ENCODE measurements at places on chromosomes 3 and 15.

DNA sequence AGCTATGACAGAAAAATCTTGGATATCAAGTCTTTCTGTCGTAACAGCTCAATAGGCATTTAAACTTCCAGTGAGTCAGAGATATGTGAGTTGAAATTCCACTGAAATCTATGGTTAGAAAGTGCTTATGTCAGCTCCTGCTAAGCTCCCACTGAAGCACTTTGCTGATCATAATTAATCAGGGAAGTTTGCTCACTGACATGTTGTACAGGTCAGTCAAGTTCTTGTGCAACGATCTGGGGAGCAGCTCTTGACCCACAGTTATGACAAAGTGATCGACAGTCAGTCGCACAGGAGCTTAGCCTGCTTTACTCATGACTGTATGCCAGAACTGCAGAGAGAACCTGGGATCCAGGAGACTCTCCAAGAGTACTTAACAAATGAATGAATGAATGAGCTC lies 453.5 kb downstream of the SOX2 start:
- no peak for DNase-seq

GRCh38 chr3:131353986-131354385 lies 27.6 kb upstream of the NUDT16 start:
- DNase-seq: no peak

DNA sequence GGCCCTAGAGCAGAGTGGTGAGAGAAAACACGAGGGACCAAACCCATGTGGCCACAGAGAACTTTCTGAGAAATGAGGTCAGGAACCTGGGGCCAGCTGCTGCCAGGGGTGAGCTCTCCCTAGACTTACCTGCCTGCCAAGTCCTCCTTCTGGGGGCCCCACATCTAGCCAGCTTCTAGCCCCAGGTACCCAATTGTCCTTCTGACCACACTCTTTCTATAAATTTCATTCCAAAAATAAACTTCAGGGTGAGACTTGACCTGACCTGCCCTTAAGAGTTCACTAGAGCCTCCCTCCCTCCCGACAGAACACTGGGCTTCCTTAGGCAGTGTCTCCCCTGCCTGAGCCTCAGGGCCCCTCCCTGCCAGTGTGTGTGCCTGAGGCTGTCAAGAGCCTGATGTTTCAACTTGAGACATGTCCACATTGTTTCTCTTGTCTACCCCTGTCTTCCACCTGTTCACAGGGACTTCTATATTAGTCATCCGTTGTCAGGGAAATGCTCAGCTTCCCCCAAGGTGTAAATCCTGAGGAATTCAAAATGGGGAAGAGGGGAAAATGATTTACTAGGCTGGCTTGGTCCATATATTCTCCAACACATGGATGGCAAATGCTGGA lies 312.8 kb upstream of the TLE3 start:
- no peak for DNase-seq

DNA sequence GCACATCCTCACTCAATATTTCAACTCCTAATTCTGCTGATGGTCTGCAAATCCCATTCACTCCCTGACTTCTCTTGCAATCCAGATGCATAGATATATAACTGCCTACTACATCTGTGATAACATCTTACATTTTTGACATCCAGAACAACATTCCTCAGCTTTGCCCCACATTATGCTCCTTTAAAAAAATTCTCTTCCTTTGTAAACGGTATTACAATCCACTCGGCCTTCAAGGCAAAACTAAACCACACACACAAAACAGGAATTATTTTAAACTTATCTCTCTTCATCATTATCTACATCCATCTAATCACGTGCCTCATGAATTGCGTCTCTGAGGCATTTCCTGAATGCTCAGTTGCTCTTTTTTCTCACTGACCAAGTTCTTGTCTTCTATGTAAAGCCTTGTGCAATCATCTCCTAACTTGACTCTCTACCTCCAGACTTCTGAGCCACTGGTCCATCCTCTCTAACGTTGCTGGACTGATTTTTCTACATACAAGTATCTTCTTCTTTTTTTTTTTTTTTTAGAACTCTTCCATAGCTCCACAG lies 117.0 kb downstream of the SATB1 start:
- no peak for DNase-seq

- no peak for DNase-seq
Measured at GRCh38 chr3:120410541-120410940, 40.3 kb downstream of the FSTL1 start.

- no peak for DNase-seq
Measured at GRCh38 chr3:63585927-63586326, 66.5 kb upstream of the SNTN start.

- DNase-seq: no peak
Measured at GRCh38 chr3:191260431-191261303, 61.6 kb downstream of the OSTN start.

GRCh38 chr15:40452296-40453090 lies 11.7 kb downstream of the BAHD1 start:
- DNase-seq: no peak

- DNase-seq: no peak
Measured at GRCh38 chr3:29144361-29144760, 136.5 kb upstream of the RBMS3 start.

DNA sequence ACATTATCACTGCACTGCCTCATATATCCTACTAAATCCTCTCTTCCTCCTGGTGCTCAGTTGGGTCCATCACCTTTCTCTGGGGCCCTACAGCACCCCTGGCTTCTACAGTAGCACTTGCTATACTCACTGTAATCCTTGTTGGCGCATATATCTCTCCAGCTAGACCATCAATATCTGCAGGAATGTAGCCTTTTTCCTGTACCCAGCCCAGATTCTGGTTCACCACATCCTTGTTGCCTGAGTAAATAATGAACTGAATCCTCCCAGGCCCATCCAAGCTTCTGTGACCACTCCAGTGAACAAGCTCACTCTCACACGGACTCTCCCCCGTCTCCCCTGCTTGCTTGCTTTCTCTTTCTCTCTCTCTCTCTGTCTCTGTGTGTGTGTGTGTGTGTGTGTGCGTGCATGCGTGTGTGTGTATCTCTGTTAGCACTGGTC lies 62.5 kb upstream of the LIPC start:
- DNase-seq: no peak

GRCh38 chr3:71025516-71025915 lies 558.0 kb downstream of the FOXP1 start:
- DNase-seq: no peak

- no peak for DNase-seq
Measured at GRCh38 chr3:28777806-28778475, 429.3 kb upstream of the AZI2 start.

GRCh38 chr3:97822359-97822775 lies 556 bp downstream of the CRYBG3 start:
- no peak for DNase-seq

GRCh38 chr3:64756398-64756986 lies 68.7 kb upstream of the ADAMTS9 start:
- no peak for DNase-seq

DNA sequence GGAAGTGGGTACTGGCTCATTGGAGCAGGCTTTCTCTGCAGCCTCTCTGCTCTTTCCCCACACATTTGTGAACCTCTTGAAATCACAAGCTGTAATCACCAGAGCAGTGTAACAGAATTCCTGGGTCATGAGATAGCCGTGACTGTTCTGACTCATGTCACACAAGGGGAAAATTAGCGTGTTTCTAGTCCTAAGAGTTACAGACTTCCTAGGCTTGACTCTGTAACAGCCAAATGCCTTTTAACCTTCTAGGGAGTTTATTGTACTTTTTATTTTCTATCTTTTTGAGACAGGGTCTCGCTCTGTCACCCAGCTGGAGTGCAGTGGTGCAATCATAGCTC lies 54.7 kb upstream of the TRAK1 start:
- no peak for DNase-seq

Measured in stimulated activated CD8-positive, alpha-beta memory T cell treated with anti-CD3 and anti-CD28 coated beads, Interleukin-7, amount 100 ng/mL, for 24 hours (primary cell).